ENCODE measurements at places on chromosomes 1 and 21. TPM values are rescaled to one million over a fixed set of nuclear protein-coding genes. Genes with fewer than 3 reads are reported as not detected.
A peak's percentile ranks its signal among the peaks of the same experiment; 100 is the strongest.

AKNAD1 gene
- total RNA-seq, result 0.20 TPM

DNA sequence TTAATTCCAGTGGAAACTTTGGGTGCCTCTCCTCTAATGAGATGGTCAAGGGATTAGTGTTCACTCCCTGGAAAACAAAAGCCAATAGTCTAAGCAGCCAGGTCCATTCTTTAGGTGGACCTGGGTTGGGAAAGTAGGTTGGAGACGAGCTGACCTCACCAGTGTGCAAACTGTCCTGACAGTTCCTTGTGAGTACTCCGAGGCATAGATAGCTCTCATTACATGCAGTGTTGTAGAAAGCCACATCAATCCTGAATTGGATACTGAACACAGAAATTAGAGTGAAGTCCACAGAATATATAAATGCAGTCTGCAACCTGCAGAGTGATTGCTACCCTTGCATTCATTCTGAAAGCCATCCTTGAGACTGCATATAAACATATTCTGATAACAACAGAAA lies 675.1 kb upstream of the CXADR start:
- DNase-seq, result no peak

SPRR1A gene
- 6.1 TPM for total RNA-seq

SH2D1B gene
- not detected for total RNA-seq

DNA sequence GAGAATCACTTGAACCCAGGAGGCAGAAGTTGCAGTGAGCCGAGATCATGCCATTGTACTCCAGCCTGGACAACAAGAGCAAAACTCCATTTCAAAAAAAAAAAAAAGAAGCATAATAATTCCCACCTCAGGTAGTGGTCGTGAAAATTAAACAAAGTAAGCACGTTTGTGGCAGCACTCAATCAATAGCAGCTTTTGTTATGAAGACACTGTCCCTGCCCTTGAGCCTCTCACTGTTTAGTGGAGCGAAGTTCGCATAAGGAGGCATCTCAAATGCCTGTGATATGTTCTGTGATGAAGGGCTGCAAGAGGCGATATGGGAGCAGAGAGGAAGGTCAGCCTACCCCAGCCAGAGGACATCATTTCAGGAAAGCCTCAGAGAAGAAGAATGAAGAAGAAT lies 43.8 kb upstream of the RASAL2 start:
- no peak for DNase-seq

DNA sequence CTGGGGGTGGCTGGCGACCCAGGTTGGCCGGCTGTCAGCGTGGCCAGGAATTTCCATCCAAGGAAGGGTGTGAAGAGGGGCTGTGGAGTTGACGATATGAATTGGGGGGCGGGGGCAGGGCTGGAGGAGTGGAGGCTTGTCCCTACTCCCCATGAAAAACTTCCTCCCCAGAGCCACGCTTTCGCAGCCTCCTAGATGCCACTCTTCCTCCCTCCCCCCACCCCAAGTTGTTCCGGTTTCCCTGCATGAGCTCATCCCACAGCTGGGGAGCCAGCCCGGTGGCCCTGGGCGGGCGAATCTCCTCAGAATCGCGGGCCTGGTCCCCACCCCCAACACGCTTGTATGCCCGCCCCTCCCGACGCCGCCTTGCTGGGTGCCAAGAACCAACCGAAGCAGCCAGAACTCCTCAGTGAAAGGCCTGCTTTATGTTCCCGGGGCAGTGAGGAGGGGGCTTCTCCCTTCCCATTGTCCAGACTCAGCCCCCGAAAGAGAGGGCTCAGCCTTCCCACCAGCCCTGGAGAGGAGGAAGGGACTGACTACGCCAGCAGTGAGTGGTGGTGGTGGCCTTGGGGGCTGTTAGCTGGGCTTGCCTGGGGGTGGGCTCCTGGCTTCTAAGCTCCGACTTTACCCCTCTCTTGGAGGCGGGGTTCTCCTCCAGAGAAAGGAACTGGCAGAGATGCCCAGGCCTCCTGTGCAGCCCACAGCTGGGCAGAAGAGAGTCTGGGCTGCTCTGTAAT lies 1.8 kb upstream of the CSMD2 start:
- peak; percentile 22 for DNase-seq
